ENCODE measurements at places on chromosomes 3 and 15. TPM values are rescaled to one million over a fixed set of nuclear protein-coding genes. Genes with fewer than 3 reads are reported as not detected.

FAM174B gene
- 0.05 TPM for total RNA-seq

SCAANT1 gene
- total RNA-seq: not detected

DNA sequence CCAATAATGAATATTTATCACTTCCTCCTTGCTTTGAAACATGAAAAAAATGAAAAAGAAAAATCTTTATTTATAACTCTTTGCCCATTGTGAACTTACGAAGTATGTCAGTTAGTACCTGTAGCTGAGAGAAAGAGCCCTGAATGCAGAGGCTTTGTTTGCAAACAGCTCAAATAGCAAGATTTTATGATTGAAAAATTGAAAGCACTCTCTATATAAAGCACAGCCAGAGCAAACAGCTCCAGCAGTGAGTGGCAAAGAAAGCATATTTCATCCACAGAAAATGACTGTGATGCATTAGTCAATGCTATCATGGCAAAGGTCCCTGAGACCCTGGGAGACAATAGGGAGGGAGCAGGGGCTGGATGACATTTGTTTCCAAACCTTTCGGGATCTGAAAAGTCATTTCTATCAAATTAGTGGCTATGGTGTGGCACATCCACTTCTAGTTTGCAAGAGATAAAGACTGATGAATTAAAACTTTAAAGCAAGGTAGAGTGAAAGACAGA, 576.1 kb downstream of the OTOL1 start:
- no peak for DNase-seq

SLC22A14 gene
- not detected for total RNA-seq

DNA sequence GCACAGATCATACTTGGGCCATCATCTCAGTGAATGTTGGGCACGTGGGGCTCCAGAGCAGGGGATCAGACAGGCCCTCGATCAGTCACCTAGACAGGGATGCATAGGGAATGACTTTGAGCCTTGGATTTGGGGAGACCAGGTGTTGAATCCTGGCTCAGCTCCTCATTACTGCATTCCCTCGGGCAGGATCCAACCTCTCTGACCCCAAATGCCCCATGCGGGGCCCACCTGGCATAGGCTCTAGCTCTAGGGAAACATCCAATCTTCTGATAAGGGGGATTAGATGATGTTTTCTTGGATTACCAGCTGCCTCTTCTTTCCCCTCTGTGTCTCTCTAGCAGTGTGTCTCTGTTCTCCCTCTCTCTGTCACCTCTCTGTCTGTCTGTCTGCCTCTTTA, 22.7 kb downstream of the LOXL1 start:
- DNase-seq: no peak

GRCh38 chr3:66520724-66521123, 19.9 kb upstream of the LRIG1 start:
- no peak for DNase-seq

- DNase-seq: no peak
Measured at GRCh38 chr3:9169326-9169725, 80.1 kb downstream of the SRGAP3 start.

CLCN2 gene
- 11.6 TPM for total RNA-seq

GRCh38 chr3:119428538-119428937, 34.9 kb downstream of the TMEM39A start:
- DNase-seq: no peak

DNA sequence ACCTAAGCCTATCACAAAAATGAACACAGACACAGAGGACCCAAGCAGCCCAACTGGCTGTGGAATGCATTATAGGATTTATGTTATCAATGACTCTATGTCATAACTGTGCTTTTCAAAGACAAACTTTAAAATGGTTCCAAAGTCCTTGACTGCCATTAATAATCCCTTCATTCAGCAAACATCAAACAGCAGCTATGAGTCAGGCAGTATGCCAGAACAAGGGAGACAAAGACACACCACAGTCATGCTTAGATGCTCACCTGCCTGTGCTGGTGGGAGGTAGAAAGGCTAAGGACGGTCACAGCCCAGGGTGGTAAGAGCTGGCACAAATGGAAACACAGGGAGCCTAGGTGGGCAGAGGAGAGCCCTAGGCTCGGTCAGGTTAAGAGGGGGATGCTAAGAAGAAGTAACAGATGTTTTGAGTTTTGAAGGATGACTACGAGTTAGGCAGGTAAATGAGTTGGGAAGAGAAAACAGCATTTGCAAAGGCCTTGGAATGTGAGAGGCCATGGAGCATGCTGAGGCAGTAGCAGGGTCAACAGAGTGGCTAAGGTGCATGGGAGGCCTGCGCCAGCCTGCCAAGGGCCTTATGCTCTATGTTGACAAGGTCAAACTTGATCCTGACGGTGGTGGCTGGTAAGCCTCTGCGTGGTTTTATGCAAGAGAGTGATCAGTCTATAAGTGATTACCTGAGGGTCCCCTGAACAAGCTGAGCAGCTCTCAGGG, 23.0 kb downstream of the NMNAT3 start:
- DNase-seq: no peak

- DNase-seq: no peak
Measured at GRCh38 chr3:51802106-51802703, 23.2 kb upstream of the IQCF6 start.

DNA sequence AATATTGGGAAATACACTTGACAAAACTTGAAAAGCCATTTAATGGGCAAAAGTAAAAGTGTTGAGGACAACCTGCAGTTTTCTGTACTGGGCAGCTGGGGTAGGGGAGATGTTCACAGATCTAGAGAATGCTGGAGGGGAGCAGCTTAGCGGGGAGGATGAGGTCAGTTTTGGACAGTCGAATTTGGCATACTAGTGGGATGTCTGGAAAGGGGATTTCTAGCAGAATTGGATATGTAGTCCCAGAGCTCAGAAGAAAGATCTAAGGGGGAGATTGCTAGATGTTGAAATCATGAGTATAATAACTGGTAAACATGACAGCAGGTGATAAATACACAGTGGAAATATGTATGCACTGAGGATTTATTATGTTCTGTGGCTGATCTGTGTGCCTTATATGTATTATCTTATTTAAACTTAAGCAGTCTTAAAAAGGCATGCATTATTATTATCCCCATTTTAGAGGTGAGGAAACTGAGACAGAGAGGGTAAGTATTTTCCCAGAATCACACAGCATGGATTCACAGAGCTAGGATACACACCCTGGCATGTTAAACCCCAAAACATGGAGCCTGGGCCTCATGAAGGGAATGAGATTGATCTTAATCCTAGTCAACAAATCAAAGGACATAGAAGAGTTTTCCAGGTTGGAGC, 42.7 kb downstream of the TLNRD1 start:
- DNase-seq: no peak

DNA sequence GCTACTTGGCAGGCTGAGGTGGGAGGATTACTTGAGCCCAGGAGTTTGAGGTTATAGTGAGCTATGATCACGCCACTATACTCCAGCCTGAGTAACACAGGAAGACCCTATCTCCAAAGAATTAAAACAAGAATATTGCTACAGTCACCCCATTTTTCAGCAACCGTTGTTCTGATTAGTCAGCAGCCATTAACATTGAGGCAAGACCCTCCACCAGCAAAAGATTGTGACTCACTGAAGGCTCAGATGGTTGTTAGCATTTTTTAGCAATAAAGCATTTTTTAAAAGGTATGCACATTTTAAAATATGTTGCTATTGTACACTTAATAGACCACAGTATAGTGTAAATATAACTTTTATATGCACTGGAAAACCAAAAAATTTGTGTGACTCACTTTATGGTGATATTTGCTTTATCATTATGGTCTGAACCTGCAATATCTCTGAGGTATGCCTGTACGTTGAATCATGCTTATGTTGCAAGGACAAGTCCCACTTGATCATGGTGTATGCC, 492.6 kb downstream of the SQOR start:
- DNase-seq: no peak

CLSTN2 gene
- 0.05 TPM for total RNA-seq

GRCh38 chr3:178967177-178967532, 104.5 kb downstream of the ZMAT3 start:
- peak; percentile 2 for DNase-seq

GRCh38 chr3:124579641-124580040, 150.6 kb upstream of the UMPS start:
- DNase-seq: no peak

- DNase-seq: no peak
Measured at GRCh38 chr3:141248064-141248463, 16.4 kb downstream of the PXYLP1 start.

SCN11A gene
- total RNA-seq: not detected

GRCh38 chr3:72241525-72241924, 456.6 kb upstream of the PROK2 start:
- DNase-seq: no peak

- DNase-seq: no peak
Measured at GRCh38 chr3:78880603-78881461, 887.0 kb downstream of the ROBO1 start.

GOLGA6A gene
- not detected for total RNA-seq

DHFR2 gene
- total RNA-seq: 2.9 TPM

OCA2 gene
- not detected for total RNA-seq

SSR3 gene
- 233 TPM for total RNA-seq

DNA sequence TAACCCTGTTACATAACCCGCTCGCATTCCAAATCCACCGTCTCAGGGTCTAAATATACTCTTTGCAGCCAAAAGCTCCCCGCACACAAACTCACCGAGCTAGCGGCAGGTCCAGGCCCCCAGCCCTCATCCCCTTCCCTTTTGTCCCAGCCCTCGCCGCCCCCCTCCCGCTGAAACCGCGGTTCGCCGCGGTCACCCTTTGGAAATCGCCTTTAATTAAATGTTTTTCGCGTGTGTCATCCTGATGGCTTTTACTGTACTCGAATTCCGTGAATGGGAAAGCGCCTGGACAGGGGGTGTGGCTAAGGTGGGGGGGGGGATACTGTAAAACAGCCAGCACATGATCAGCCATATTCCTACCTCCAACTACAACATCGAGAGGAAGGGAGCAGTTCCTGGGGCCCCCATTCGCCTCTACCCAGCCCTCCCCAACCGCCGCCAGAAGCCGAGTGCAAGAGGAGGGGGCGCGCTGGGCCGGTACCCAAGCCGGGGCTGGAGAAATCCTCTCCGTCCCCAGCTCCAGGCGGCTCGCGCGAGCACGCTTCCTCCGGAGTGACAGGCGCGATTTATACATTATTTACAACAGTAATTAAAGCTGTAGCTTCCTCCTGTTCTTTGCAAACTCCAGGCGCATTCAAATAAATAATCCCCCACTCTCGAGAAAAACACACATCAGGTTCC, 1.7 kb downstream of the RORA start:
- peak; percentile 52 for DNase-seq

DNA sequence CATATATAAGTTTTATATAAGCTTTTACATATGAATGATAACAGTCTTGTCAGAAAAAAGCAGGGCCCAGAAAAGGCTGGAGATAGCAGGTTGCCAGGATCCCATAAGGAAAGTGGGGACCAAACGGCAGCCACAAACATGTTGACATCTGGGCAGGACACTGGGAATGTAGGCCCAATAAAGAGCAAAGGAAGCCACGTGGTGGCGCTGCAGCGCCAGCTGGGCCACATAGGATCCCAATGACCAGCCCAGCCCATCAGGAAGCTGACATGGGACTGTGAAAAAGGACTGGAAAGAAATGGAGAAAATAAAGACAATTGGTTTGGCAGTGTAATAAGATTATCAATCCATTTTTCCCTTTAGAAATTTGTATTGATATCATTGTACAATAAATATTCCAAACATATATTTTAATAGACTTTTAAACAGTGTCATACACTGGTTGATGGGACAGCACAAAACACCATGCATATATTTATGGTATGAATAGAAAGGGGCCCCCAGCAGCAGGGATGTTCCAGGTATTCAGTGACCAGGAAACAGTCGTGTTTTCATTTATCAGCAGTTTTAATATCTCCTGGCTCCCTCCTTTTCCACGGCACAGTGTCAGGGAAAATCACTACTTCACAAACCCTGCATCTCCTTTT, 89.0 kb upstream of the STRIT1 start:
- peak; percentile 72 for DNase-seq

DNA sequence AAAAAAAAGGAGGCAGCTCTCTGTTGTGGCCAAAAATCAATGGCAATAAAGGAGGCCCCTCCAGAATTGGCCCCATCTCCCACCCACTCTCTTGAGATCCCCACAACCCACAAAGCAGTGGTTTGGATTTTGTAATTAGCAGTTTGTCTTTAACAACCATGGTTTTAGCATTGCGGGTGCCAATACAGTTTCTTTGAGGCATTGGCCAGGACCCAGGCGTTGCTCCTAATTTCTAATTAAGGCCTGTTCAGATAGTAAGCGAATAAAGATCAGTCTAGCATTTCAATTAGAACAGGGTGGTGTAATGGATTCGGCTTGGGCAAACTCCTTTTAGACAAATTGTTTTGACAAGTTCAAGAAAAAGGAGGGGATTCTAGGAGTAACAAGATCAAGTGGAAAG, 23.6 kb upstream of the UACA start:
- DNase-seq: no peak

ARHGEF26 gene
- total RNA-seq: 12.0 TPM

DNA sequence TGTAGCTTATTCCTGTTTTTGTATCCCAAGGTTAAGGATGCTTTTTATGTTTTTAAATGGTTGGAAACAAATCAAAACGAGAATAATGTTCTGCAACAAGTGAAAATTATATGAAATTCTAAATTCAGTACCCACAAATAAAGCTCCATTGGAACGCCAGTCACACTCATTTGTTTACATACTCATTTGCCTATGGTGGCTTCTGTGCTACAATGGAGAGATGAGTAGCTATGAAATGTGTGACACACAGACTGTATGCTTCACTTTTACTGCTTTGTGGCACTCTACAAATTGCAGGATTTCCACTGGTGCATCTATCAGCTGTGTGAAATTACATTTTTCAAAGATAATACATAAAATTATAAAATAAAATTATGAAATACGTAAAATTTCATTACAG, 112.2 kb upstream of the TSPAN3 start:
- no peak for DNase-seq

- DNase-seq: no peak
Measured at GRCh38 chr3:119662604-119663373, 2.4 kb upstream of the POPDC2 start.

MKRN2 gene
- total RNA-seq: 39.1 TPM

GRCh38 chr15:67976506-67977073, 77.5 kb upstream of the PIAS1 start:
- DNase-seq: no peak

DNA sequence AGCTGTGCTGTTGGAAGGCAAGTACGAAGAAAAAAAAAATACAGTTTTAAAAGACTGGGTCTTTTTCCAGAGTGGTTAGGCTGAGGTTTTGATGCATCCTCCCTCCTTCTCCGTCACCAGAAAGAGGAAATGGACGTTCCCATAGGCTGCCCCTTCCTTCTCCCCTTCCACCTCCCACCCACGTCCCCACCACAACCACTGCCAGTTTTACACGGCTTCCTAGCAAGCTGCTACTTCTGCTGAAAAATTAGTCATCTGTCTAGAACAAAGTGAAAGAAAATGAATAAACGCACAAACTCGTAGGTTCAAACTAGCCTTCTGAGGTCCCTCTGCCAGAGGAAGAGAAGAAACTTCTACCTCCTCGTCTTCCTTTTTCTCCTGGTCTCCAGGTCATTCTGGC, 71.6 kb upstream of the RPL35A start:
- DNase-seq: no peak

GRCh38 chr15:44501768-44502366, 35.1 kb upstream of the EIF3J start:
- no peak for DNase-seq

- DNase-seq: no peak
Measured at GRCh38 chr15:70438776-70439175, 324.6 kb downstream of the UACA start.

PSTPIP1 gene
- not detected for total RNA-seq

- DNase-seq: peak; percentile 16
Measured at GRCh38 chr3:16300307-16300706, 35.3 kb downstream of the OXNAD1 start.

- DNase-seq: no peak
Measured at GRCh38 chr3:127172211-127172610, 20.7 kb upstream of the PRR23E start.

CIB1 gene
- 36.8 TPM for total RNA-seq

SOX2 gene
- total RNA-seq: 25.6 TPM

GHSR gene
- not detected for total RNA-seq
